ENCODE measurements at places on chromosomes 4 and X.

GRCh38 chr4:22492987-22493386, 22.9 kb downstream of the ADGRA3 start:
- ATAC-seq, result no peak

DNA sequence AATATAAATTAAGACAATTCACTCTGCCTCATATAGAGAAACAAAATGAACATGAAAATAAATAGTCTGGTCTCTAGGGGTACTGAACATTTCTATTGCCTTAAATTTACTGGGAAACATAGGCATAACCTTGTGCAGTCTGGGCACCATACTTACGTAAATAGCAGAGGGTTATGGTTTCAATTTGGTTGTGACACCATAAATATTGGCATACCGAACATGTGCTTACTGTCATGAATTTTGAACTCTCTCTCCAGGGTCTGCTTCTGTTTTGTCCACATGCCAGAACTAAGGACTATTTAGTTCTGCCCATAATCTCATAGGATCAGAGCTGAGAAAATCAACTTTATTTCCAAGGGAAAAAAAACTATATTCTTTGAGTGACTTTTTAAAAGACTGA, 17.6 kb downstream of the PDGFC start:
- ATAC-seq, result no peak

GRCh38 chr4:153728660-153729059, 31.2 kb downstream of the RNF175 start:
- no peak for ATAC-seq

- no peak for ATAC-seq
Measured at GRCh38 chr4:6502147-6502546, 29.7 kb upstream of the PPP2R2C start.

DNA sequence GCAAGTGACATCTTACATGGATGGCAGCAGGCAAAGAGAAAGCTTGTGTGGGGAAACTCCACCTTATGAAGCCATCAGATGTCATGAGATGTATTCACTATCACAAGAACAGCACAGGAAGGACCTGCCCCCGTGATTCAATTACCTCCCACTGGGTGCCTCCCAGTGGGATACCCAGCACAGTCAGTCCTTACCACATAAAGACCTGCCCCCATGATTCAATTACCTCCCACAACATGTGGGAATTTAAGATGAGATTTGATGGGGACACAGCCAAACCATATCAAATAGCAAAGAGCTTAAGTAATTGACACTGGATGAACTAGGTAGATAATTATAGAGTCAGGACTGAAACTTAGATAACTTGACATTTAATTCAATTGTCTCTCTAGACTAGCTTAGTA, 85.6 kb downstream of the SLIT2 start:
- no peak for ATAC-seq

GRCh38 chr4:155207534-155208257, 740 bp upstream of the NPY2R start:
- no peak for ATAC-seq

GRCh38 chr4:24897639-24898038, 15.2 kb downstream of the CCDC149 start:
- no peak for ATAC-seq

GRCh38 chr4:15729910-15730533, 27.2 kb downstream of the BST1 start:
- peak; percentile 49 for ATAC-seq

DNA sequence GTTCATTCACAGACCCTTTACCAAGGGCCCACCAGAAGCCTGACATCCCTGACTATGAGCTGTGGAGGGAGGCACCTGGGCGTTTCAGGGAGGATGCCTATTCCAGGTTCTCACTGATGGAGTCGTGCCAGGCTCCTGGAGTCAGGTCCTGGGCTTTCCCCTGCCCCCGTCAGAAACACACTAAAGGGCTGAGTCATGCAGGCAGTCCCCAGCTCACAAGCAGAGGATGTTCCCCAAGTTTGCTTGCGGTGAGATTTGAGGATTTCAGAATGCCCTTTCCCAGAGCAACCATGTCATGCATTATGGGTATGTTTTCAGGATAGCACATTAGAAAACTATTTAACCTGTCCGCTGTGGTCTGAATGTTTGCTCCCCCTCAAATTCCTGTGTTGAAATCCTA, 45.2 kb downstream of the FHDC1 start:
- no peak for ATAC-seq

DNA sequence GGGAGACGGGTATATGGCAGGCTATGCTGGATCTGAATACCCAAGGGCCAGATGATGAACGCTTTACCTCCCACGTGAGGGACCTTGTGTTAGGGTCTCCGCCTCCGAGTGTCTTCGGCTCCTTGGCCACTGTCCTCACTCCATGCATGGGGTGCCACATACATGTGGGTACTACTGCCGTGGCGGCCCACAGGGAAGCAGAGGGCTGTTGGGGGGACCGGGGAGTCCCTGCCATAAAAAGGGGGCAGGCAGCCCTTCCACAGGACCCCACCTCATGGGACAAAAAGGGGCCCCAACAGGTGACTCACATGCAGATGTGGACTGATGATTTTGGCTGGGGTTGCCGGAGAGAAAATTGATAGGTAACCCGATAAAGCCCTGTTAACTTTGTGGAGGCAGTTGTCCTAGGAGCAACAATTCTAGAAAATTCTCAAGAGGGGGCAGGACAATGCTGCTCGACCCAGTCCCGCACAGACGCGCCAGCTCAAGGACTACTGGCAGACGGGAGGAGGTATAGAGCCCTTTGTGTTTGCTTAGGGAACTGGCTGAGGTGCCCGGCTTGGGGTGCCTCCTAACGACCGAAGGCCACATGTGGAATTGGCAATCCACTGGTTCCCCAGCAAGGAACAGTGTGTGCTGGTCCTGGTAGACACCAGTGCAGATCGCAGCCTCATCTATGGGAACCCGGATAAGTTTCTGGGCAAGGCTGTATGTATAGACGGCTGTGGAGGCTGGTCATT, 695.7 kb upstream of the AGA start:
- no peak for ATAC-seq

- no peak for ATAC-seq
Measured at GRCh38 chrX:30779453-30780030, 109.5 kb downstream of the TAB3 start.

DNA sequence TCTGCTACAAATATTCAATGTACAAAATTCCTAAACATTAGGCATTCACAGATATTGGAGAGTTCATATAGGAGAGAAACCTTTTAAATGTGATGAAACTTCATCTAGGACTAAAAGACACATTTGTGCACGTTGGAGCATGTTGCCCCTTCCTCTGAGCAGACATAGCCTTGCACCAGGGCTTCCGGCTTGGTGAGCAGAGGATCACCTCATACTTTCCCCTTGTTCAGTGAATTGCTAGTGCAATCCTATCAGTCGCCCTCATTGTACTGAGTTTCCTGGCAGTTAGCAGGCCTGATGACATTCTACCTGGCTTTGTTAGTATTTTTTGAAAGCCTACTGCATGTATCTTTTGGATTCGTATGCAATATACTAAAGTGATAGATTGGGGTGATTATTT, 466.2 kb downstream of the SPRY1 start:
- no peak for ATAC-seq

GRCh38 chrX:75230296-75230695, 43.6 kb upstream of the UPRT start:
- ATAC-seq, result no peak

DNA sequence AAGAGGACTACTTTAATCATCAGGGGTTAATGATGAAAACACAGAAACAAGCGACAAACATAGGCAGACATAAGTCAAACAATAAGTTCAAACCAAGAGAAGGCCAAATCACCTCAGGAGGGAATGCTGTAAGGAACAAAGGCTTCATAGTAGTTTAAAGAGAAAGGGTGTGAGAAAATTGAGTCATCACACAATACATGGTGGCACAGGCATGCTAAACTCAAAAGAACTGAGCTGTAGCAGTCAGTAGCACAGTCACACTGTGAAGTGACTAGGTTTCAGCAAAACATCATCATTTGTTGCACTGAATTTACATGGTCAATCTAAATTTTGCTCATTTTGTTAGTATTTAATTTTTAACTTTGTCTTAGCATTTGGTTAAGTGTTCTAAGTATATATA, 24.2 kb downstream of the SMC1A start:
- ATAC-seq, result peak; percentile 35

- ATAC-seq, result no peak
Measured at GRCh38 chr4:186878203-186878776, 154.6 kb upstream of the FAT1 start.

- ATAC-seq, result peak; percentile 5
Measured at GRCh38 chrX:46759645-46759974, 692 bp upstream of the SLC9A7 start.

GRCh38 chrX:15694941-15695451, 30.4 kb upstream of the CLTRN start:
- no peak for ATAC-seq

DNA sequence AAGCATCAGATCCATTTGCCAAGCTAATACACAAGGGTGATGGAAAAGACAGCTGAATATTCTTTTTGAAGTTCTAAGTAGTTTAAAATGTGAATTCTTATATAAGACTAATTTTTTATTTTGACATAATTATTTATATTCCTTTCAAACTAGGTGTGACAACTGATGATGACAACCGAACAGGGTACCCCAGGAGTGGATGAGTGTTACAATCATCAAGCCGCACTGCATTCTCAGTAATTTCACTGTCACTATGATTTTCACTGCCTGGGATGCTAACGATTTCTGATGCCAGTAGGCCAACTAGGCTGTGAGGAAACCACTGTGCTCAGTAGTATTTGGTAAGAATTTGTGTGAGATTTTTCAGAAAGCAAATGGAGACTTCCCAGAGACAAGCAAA, 317.5 kb downstream of the ARAP2 start:
- no peak for ATAC-seq

DNA sequence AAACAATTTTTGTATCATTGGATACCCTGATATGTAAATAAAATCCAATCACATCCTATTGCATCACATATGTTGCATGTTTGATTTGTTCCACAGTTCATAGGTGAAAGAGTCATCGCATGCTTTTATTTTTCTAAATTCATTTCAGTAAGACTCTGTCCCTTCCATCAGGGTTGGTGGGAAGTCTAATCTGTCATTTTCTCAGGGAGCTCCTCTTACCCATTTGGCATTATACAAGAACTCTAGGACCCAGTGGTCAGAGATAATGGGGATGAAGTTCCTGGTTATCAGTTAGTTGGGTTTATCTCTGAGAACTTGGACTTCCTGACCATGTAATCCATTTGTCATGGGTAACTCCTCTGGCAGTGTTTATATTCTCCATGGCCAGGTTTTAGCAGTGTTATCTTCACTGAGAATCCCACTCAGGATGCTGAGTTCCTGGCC, 227.1 kb upstream of the JADE1 start:
- no peak for ATAC-seq

DNA sequence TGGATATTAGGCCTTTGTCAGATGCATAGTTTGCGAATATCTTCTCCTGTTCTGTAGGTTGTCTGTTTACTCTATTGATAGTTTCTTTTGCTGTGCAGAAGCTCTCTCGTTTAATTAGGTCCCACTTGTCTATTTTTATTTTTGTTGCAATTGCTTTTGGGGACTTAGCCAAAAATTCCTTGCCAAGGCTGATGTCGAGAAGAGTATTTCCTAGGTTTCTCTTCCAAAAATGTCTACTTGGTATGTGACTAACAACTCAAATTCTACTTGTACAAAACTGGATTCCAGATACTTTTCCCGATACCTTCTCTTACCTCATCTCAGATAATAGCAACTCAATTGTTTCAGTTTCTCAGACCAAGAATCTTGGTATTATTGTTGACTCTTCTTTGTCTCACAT, 142.4 kb upstream of the GLRA2 start:
- ATAC-seq, result no peak

DNA sequence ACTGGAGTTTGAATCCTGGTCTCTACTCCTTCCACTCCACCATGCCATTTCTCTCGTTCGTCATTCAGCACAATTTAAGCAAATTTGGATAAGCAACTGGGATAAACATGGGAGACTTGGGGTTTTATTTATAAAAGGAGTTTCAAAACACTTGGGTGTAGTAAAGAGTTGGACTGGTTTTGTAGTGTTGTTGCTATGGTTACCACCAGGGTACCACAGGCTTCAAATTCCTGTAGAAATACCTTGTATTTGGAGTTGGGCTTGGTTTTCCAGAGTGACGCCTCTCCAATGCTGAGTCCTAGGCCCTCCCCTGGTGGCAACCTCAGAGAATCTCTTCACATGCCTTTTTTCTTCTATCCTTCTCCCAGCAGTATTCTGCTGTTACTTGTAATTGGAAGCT, 27.9 kb upstream of the PHOX2B start:
- ATAC-seq, result no peak

GRCh38 chr4:10666616-10667015, 18.0 kb downstream of the CLNK start:
- no peak for ATAC-seq

GRCh38 chr4:163048447-163048846, 118.2 kb downstream of the NAF1 start:
- ATAC-seq, result no peak

DNA sequence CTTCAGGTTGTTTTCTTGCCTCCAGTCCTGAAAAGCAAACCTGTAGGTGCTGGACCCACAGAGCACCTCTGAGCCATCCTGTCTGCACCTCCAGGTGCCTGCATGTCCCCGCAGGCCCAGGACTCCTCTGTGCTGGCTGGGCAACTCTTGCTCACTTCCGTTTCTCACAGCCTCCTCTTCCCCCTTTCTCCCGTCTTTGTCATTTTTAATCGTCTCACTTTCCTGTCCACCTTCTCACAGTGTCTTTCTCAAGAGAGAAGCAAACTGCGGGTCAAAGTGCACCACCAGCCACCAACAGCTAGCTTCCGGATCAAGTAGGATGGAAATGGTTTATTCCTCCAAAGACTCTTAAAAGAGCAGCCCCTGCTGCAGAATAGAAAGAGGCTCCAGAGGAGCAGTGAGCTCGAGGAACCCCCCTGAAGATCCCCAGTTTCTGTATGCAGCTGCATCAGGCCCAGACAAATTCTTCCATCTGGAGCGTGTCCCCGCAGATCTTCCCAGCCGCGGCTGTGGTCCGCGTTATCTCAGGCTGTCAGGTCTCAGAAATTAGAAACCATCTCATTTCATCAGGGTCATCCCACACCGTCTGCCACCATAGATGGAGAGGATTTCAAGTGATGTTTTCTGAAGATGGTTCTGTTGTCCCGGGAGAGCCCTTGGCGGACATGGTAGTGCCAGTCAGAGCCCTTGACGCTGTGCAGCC, 87.7 kb downstream of the FHDC1 start:
- no peak for ATAC-seq

DNA sequence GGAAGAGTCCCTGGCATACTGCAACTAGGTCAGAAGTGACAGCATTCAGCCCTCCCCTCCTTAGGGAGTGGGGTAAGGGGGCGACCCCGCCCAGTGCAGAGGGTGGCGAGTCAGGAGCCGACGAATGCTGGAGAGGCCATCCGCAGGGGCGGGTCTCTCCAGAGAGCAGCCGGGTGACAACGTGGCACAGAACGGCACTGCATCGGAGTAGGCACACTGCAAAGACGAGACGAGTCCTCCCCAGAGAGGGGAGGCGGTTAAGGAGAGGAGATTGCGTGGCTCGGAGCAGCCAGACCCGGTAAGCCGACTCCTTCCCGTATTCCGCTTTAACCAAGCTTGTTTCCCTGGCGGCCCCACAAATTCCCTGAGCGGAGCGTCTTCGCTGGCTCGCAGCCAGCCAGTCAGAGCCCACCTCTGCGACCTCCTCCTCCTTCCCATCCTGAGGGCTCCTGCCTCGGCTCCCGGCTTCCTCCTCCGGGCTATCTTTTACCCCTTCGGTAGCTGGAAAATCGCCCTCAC, 54.9 kb downstream of the LINC00632 start:
- ATAC-seq, result peak; percentile 51

GRCh38 chrX:76931518-76931917, 504.0 kb downstream of the MAGEE1 start:
- no peak for ATAC-seq
